Nephron progenitor cell (in vitro differentiated cells): ENCODE measurements at places on chromosomes 2 and 18.

DNA sequence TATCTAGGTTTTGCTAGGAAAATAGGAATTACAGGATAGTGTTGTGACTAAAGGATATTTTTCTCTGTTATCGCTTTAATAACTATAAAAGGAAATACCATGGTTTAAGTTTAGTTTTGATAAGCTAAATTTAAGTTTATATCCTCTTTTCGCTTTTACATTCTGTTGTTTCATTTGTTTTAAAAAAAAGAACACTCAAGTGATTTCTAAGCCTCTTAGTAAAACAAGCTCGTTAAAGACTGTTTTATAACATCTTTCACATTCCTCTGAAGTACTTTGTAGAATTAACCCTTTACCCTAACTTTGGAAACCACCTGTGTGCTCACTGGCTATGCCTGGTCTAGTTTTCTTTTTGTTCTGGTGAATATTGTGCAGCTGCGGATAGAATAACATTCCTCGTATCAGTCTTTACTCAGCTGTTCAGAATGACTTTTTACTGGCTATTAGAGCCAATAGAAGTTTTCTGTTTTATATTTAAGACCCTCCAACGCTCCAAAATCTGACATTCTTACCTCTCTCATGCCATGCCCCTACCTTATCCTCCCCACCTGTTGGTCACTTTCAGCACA lies 183.1 kb downstream of the PTPRM start:
- DNase-seq, result no peak

GRCh38 chr2:240825476-240825875 lies 5.5 kb upstream of the KIF1A start:
- DNase-seq, result no peak

- DNase-seq, result no peak
These were observed 13.2 kb upstream of the ITGAV start for GRCh38 chr2:186576614-186577013.

DNA sequence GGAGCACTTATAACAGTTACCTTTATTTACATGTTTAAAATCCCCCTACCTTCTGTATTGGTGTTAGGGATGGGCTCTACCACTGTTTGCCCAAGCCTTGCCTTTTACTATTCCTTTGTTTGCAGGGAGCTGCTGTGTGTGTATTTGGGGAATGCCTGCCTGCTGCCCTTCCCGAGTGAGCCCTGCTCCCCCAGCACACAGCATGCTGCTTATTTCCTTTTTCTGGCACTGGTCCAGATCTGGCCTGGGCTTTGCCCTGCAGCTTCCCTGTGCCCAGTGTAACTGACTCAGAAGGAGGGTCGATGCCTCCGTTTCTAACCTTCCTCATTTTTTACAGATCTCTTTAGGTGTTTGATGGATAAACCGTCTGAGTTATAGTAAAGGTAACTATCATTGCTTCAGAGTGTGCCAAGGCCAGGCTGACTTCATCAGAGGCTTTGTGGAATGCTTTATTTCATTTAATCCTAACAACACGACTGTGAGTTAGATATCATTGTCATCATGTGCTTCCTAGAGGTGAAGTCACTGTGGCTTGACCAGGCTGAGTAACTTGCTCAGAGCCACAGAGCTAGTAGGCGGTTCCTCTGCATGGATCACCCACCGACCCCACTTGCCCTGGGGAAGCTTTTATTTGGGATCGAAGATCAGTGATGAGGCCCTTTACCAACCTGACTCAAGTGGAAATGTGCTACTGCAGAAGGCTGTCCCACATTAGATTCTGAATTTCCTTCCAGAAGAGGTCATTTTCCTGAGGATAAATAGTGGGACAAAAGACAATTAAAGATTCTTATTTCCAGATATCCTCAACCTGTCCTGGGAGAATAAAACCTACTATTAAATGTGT lies 238.8 kb downstream of the ZNF407 start:
- DNase-seq, result no peak

DNA sequence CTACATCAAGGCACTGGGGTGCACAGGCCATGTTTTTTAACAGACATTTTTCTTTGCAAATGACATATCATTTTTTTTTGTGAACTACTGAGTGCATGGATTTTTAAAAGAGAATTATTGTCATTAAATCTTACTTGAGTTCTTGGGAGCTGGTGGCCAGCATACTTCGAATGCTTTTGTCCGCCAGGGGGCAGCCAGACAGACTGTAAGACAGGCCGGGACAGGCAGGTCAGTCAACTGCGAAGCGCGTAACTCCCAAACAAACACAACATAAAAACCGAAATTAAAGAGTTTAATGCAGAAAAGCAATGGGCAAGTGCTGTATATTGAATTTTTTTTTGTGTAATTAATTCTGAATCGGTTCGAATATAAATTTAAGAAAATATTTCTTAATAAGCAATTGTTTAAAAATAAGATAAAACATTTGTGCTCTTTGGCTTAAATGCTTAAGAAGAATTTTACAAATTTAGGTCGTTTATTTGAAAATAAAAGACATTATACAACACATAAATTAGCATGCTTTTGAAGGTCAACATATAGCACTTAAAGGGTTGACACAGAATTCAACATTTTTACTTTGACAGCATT lies 142.2 kb upstream of the PXDN start:
- peak; percentile 86 for DNase-seq

- DNase-seq, result no peak
These were observed 9.9 kb downstream of the TNP1 start for GRCh38 chr2:216849987-216850386.

DNA sequence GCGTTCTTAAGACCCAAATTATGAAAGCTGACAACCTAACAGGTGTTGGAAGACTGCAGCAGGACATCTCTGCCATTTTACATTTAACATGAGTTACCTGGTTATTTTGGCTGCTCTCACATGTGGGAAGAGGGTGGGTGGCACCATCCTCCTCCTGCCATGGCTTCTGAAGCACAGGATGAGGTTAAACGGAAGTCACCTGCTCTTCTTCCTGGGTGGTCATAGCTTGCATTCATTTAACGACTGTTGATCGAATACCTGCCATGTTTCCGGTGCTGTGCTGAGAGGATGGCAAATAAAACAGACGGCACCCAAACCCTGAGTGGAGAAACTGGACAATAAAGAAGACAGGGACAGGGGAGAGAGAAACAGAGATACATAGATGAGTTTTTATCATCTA lies 118.0 kb downstream of the RHBDD1 start:
- no peak for DNase-seq

GRCh38 chr2:46029332-46029811 lies 267.8 kb upstream of the EPAS1 start:
- DNase-seq, result no peak

DNA sequence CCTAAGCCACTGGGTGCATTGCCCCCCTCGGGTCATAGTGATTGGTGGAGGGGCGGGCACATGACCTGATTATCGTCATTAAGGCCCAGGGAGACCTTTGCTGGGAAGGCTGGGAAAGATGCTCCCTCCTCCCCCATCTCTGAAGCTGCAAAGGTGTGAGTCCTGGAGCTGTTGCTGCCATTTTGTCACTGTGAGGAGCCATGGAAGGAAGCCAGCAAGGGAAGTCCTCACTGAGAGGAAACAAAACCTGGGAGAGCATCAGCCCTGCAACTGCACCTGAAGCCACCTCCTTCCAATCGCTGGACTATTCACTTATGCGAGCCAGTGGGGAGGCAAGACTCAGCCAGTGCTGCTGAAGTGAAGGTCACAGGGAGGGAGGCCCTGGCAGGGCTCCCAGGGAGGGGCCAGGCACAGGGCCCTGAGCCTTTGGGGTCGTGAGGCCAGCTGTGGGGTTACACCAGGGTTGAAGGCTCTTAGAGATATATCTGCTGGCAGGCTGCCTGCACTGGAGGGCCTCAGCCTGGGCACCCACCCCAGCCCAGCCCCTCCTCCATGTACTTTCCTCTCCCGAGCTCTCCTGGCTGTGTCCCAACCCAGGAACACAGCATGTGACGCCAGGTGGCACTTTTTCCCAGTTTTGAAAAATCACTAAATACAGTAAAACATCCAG lies 10.7 kb upstream of the FAHD2A start:
- DNase-seq, result no peak

GRCh38 chr2:34447097-34447496 lies 848.0 kb upstream of the FAM98A start:
- DNase-seq, result no peak

GRCh38 chr2:160114020-160114419 lies 51.6 kb upstream of the PLA2R1 start:
- no peak for DNase-seq

DNA sequence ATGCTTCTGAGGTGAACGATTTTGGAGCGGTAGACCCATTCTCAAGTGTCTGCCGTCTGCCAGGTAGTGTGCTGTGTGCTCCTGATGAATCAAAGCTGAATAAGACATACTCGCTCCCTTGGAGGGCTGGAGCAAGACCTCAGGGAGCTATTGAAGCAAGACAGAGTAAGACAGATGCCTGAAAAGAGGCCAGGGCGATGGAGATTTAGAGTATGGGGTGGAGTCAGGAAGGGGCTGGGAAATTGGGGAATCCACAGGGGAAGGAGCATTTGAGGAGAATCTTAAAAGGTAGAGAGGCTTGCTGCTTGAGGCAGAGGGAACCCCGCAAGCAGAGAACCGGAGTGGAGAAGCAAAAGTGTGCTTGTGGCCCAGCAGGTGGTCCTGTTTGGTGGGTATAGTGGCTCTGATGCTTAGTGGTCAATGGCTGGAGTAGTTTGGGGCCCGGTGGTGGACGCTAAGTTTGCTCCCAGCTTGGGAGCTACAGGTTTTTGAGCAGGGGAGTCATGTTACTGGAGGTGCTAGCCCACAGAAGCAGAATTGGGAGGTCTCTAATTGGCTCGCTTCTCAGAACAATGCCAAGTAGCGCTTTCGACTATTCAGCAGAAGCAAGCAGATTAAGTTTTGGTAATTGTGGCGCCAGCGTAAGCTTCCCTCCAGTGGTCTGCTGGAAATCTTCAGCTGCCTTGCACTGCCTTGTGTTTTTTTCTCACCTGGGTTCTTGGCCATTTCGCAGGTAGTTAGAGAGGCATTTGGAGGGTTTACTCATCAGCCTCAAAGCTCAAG lies 2.0 kb downstream of the CNNM4 start:
- no peak for DNase-seq

GRCh38 chr2:108920686-108921085 lies 68.3 kb downstream of the EDAR start:
- DNase-seq, result no peak

GRCh38 chr2:10221443-10221842 lies 81.3 kb upstream of the HPCAL1 start:
- no peak for DNase-seq

DNA sequence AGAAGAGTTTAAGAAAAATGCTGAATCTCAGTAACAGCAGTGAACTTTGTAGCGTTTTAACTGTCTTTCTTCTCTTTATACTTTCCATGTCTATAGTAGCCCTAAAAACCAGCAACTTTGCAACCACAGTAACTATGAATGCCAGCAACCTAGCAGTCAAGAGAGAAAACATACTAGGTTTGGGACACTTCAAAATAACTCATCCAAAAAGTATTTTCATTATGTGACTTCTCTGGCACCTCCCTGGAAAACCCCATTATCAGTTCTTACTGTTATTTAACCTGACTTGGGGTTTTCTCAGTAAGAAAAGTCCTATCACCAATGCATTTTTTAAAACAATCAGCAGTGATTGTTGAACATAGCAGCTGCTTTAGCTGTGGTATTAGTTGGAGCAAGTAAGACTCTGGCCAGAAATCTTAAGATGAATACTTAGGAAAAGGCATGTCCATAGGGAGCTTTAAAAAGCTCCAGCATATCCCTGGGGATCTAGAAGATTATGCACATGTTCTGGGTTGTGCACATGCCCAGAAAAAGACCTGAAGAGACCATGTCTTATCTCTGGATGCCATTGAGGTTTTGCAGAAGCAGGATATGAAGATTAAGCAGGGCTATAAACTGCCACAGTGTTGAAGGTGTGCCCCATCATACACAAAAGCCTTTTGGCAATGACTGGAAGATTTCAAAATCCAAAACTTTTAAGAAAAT lies 411.3 kb downstream of the CMPK2 start:
- no peak for DNase-seq

- no peak for DNase-seq
These were observed 30.4 kb upstream of the MGAT4A start for GRCh38 chr2:98761267-98761781.

DNA sequence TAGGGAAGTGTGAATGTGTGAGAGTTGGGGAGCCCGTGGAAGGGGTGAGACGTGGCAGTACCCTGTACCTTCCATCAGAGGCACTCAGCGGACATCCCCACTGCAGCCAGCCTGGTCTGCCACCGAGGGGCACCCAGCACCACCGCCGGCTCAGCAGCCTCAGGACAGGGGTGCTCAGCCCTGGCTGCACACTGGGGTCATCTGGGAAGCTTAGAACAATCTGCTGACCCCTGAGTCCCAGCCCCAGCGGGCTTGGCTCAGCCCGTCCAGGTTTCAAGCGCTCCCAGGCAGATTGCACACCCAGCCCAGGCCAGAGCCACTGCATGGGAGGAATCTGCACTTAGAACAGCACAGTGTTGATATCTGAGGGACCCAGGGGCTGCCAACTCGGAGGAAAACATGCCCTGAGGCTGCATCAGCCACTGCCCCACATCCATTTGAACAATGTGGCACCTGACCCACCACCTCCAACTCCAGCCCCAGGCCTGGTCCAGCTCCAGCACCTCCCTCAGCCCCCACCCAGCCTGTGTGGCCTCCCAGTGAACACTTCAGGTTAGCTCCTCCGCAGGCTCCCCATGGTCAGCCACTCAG lies 147.1 kb upstream of the OTOS start:
- no peak for DNase-seq

- DNase-seq, result no peak
These were observed 41.6 kb downstream of the TMEM17 start for GRCh38 chr2:62464221-62465007.

DNA sequence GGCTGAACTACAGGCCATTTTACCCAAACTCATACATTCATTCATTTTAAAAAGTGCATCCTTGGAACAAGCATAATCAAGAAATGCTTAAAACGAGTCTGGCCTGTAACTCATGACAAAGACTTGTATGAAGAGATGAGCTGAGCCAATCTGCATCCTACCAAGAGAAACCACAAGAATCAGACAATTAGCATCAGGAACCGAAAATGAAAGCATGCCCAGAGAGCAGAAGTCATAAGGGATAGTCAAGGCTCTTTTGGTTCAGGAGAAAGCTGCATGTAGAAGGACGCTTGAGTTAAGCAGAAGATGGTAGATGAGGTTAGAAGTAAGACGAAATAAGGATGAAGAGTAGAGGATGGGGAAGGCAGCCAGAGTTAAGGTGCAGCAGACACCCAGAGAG lies 137.0 kb upstream of the CTNNA2 start:
- no peak for DNase-seq

- DNase-seq, result no peak
These were observed 165.6 kb downstream of the KLHL29 start for GRCh38 chr2:23550553-23550952.

- DNase-seq, result no peak
These were observed 3.0 kb upstream of the INPP1 start for GRCh38 chr2:190340369-190340768.

DNA sequence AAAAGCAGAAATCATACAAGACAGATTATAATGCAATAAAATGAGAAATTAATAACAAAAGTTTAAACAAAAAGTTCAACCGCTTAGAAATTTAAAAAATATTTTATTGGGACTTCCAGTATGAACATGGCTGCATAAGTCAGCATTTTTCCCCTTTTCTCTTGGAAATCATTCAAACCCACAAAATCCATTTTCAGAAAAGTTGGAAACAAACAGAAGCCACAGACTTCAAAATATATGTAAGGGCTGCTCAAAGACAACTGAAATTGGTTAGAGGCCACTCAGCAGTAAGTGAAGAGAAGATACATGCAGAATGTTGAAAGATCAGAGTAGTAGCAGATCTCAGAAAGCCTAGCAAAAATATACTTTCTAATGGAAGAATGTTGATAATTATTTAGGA lies 194.0 kb downstream of the DYSF start:
- no peak for DNase-seq
